ENCODE measurements at places on chromosomes 2 and 18.

GRCh38 chr18:39781565-39781964, 2173.5 kb upstream of the PIK3C3 start:
- DNase-seq: no peak

DNA sequence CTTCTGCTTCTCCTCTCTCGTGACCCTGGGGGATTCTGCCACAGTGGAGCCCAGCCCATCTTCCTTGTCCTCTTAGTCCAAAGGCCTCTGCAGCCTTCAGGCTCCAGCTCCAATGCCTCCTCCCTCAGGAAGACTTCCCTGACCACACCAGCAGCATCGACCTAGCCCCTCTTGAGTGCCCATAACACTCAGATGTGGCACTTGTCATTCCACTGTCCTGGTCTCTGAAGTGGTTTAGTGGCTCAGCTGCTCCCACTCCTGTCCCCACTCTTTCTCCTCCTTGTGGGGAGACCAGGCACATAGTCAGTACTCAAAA, 97.5 kb downstream of the STPG4 start:
- no peak for DNase-seq

DNA sequence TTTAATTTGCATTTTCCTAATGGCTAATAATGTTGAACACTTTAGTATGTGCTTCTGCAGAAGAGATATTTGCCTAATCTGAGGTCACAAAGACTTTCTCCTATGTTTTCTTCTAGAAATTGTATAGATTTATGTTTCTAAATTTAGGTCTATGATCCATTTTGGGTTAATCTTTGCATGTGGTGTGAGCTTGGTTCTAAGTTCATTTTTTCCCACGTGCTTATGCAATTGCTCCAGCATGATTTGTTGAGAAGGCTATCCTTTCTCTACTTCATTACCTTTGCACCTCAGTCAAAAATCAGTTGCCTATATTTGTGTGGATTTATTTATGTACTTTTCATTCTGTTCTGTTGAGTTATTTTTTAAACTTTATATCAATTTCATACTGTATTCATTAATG, 15.0 kb upstream of the RNF103 start:
- no peak for DNase-seq

- no peak for DNase-seq
Observed at GRCh38 chr2:207418419-207418818, 111.3 kb upstream of the CREB1 start.

DNA sequence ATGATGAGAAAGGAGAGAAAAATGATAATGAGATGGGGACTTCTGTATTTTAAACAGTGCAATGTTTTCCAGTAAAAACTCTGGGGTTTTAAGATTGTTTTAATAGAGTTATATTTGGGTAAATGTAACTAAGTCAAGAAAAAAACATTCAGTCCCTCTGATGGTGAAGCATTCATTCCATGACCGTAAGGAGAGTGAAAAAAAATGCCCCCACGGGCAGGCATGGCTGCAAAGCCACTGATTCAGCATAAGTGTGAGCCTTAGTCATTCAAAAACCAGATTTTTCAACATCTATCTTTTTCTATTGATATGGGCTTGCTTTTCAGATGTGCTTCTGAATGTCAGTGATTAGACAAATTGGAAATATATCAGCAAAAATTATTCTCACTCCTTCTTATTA, 957.8 kb downstream of the SLC4A3 start:
- peak; percentile 54 for DNase-seq

DNA sequence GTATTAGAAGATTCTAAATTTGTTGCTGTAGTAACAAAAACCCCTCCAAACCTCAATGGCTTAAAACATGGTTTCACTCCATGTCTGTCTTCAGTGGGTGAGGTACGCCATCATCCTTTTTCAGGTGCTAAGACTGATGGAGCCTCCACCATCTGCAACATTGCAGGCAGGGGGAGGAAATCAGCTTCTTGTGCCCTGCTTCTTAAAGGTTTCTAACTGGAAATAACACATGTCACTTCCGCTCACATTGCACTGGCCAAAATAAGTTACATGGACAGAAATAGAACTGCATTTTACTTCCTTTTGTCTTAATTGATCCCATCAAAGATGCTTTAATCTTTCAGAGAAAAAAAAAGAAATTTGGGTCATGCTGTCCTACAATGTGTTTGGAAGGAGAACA, 94.1 kb downstream of the GALNT3 start:
- no peak for DNase-seq

GRCh38 chr2:42216694-42217093, 47.5 kb downstream of the EML4 start:
- DNase-seq: peak; percentile 54

DNA sequence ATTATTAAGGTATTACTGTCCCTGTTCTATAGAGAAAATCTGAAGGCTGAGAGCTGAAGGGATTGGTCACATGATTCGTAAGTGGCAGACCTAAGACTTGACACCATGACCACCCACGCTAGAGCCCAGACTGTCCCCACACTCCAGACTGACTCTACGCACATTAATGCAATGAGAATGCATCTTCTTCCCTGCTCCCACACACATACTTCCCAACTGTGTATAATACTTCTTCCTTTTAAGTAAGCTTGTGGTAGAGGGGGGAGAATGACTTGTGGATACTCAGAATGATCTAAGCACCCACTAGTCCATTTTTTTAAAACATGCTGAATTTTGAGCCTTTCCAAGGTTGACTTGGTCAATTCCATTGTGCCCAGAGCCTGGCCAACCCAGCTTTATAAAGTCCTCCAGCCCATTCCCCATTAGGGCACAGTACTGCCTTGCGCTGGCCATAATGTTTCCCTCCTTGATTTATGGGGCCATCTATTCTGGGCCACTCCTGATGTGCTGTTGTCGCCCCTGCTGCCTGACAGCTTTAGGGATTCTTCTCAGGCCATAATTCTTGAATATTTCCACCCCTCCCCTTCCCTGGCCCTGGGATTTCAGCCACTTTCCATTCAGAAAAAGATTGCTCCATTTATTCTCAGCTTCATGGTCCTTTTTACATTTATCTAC, 28.7 kb downstream of the ALK start:
- no peak for DNase-seq

DNA sequence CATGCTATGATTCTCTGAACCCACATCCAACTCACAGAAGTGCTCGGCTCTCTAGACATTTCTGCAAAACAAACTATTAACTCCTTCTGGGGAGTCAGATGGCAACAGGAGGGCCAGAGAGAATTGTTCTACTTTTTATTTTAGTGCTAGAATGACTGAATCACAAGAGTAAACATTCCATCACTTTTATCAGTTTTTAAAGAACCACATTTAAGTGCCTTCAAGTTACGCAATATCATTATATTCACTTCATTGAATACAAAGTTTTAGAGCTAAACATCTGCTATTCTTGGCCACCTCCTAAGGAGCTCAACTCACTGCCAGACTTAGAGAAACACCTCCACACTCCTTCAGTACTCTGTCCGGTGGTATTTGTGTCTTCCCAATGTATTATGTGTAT, 22.4 kb downstream of the B4GALT6 start:
- DNase-seq: no peak

GRCh38 chr2:119197529-119198239, 25.9 kb upstream of the STEAP3 start:
- DNase-seq: peak; percentile 13

- DNase-seq: no peak
Observed at GRCh38 chr2:148913492-148913891, 38.5 kb downstream of the KIF5C start.

- DNase-seq: no peak
Observed at GRCh38 chr2:177353187-177353478, 39.4 kb upstream of the AGPS start.

- peak; percentile 98 for DNase-seq
Observed at GRCh38 chr2:150472511-150472899, 15.0 kb downstream of the RND3 start.

- peak; percentile 51 for DNase-seq
Observed at GRCh38 chr18:111306-112014, 46.9 kb upstream of the USP14 start.

DNA sequence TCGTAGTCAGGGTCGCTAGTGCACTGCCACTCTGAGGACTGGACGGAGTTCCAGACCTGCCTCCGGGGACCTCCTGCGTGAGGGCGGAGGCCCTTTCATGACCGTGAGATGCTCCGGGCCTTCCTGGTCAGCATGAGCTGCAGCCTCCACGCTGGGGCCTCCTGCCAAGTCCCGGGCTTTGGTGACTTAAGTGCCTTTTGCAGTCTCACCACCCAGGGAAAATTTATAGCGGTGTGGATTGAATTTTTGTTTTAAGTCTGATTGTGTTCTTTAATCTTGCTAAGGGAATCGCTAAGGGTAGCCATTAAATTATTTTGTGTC, 33.6 kb downstream of the CHRNA1 start:
- no peak for DNase-seq

DNA sequence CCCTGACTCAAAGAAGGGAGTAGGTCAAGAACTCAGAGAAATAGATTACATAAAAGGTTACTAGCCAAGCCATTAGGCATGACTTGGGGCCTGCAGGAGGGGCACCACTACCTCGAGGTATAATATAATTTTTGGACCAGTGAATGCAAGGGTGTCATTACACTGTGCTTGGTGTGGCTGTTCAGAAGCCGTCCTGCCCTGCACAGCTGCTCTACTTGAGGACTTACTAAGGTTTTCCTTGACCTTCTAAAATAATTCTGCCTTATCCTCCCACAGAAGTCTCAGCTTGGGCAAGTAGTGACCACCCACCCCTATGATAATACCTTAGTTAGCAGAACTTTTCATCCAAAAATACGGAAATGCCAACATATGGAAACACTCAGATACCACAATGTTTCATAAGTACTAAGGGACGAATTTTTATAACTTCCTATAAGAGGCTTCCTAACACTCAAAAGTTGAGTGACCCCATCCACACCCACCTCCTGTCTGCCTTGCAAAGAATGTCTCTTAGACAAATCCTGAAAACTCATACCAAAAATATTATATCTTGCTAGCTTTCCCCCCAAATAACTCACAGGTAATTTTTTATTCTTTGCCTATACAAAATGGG, 17.7 kb upstream of the ATG16L1 start:
- DNase-seq: no peak

DNA sequence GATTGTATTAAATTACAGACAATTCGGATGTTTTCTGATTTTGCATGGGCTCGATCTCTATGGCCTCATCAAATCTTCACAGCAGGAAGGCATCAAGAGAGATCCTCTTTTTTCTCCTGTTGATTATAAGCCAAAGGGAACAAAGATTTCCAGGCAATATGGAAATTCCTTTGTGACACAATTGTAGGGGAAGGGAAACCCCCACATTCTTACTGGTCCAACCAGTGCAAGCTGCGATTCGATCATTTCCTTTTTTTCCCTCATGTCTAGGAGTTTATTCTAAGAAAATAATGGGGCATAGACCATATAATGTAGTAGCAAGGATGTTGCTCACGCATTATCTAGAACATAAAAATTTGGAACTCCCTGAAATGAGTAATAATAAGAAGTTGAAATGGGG, 87.7 kb downstream of the LYPD6 start:
- no peak for DNase-seq

GRCh38 chr2:9235147-9236044, 28.8 kb downstream of the ASAP2 start:
- DNase-seq: peak; percentile 94

DNA sequence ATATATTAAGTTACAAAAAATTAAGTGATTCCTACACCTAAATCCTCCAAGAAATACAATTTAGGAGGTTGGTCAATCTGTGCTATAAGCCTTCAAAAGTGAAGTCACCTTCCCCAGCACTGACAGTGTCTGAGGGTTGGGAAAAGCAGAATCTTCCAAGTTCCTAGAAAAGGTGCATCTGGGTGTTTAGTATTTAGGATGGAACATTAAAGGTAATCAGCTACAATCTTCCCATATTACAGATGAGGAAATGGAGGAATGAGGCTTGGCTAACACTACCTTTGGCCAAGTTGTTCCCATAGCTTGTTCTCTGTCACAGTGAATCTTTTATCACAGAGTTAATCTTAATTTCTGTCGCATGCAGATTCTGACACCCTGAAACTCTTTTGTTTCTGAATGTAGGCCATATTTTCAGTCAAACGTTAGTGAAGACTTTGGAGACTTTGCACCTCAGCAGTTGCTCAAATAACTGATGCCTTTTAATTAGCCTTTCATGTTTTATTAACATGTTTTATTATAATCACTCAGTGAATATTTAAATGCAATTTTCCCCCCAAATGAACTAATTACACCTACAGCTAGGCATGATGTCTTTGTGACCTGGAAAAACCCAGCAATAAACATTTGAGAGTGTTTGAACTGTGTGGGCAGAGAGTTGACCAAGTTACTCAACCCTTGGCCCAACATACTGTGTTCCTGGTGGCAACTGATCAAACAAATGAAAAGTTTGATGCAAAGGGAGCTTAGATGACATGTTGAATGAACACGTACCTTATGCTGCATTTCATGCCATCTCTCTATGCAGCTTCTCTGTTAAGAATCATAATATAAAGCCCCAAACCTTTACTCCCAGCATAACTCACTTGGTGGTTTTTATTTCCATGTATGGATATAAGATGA, 17.6 kb downstream of the FN1 start:
- DNase-seq: no peak

DNA sequence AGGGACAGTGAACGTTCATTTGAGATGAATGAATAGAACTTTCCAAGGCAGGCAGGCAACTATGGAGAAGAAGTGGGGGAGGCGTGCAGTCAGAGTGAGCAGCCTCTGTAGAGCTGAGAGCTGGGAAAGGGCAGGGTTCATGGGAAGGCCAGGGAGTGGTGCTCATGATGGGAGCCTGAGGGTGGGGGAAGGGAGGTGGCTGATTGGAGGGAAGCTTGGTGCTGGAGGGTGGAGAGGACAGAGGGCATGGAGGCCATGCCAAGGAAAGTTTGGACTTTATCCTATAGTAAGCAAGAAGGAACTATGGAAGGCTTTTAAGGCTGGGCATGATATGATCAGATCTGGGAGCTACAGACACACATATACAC, 47.6 kb upstream of the LGALSL start:
- no peak for DNase-seq

DNA sequence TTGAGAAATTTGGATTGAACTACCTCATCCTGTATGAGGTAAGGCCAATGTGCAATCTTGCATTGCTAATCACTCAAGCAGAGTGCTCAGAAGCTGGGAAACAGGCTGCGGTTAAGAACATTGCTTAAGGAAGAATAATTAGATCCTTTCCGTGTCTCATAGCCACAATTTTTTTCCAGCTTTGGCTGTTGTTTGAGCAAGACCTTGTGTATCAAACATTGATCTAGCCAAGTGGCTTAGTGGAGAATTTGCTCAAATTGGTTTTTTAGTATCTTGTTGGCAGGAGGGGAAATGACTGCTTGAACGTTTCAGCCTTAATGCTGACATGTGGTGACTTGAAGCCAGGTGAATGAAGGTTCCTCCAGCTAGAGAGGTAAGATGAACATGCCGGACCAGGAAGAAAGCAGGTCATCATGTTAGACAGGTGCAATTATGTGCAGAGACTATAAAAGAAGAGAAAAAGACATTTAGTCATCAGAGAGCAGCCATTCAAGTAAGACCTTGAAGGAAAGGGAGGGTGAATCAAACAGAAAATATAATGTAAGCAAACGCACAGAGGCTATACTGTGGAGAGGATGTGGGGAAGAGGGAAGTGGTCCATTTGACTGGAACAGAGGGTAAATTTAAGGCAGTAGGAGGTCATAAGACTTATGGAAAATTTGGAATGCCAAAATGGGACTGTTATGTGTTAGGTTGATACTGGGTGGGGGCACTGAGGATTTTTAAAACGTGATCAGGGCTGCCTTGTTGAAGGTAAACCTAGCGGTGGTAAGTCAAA, 98.9 kb upstream of the CYP1B1 start:
- DNase-seq: peak; percentile 79

Measured in EH (cell line).